ENCODE measurements at places on chromosomes 3 and 15.
A peak's percentile ranks its signal among the peaks of the same experiment; 100 is the strongest.

- DNase-seq: no peak
These were observed 61.4 kb upstream of the CD47 start for GRCh38 chr3:108152274-108152673.

DNA sequence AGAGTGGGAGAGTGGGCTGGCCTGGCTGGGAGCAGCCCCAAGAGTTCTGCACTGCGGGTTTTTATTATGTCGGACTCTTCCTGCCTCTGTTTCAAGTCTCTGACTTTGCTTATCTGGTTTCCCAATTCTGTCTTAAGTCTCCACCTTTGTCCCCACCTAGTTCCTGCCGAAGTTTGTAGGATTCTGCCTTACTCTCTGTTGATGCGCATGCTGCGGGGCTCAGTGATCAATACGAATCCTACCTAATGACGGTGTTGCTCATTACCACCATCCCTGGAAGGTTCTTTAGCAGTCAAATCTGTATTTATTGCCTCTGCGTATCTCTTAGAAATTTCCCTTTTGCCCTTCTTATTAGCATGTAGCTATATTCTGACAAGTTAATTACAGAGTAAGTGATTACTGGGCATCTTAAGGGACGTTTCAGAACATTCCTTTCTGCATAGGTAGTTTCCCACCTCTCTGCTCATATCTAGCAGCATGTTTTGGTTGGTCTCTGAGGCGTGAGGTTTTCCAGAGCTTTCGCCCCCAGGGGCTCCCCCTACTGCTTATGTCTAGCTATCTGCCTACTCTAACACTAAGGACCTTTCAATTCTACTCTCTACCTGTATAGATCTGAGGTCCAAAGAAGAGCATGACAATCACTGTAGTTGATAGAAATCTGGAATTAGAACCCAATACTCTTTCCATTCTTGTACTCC lies 236.0 kb upstream of the EIF1B start:
- DNase-seq: no peak

DNA sequence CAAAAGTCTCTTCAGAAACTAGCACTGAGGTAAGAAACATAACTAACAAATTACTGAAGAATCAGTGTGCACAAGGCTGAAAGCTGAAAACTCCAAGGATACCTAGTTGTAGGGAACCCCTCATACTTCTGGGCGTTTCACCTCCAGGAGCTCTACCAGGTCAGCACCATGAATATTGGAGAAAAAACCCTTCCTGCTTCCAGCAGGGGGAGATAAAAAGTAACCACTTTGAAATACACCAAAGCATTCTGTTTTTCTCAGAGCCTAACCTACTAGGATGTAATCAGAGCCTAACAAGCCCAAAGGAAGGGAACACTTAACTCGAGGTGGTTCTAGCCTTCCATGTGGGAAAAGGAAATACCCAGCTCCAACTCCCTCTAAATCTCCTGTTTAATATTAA lies 175.8 kb upstream of the MME start:
- DNase-seq: no peak

- DNase-seq: peak; percentile 56
These were observed at the start of gene DUSP7 for GRCh38 chr3:52056521-52056967. DUSP7 (minus strand) TSS chr3:52056571; CDS start chr3:52056366, 205 bp downstream.

DNA sequence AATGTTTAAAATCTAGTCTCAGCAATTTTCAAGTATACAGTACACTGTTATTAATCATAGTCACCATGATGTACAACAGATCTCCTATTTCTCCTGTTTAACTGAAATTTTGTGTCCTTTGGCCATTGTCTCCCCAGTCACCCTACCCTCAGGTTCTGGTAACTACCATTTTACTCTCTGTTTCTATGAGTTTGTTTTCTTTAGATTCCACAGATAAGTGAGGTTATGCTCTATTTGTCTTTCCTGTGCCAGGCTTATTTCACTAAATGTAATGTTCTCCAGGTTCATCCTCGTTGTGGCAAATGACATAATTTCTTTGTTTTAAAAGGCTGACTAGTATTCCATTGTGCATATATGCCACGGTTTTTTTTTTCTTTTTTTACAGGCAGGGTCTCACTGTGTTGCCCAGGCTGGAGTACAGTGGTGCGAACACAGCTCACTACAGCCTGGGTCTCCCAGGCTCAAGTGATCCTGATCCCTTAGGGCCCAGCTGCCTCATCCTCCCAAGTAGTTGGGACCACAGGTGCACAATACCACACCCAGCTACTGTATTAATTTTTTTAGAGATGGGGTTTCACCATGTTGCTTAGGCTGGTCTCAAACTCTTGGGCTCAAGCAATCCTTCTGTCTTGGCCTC lies 50.0 kb downstream of the RAB7A start:
- no peak for DNase-seq

All from effector CD4-positive, alpha-beta T cell (primary cell).